ENCODE measurements at places on chromosomes 3 and 15. TPM values are rescaled to one million over a fixed set of nuclear protein-coding genes. Genes with fewer than 3 reads are reported as not detected.
A peak's percentile ranks its signal among the peaks of the same experiment; 100 is the strongest.

DNA sequence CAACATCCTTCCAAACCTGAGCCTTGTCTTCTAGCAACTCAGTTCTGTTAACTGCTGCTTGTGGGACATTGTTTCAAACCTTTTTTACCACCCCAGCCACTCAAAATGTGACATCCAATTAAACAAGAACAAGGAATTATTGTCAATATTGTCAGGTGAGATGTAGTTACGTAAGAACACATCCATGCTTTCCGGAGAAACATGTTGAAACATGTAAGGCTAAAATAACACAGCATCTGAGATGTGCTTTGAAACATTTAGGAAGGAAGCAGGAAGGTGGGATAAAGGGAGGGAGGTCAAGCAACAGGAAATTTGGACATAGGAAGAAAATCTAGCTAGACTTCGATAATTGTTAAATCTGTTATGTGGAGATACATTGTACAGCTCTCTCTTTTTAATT lies 50.9 kb upstream of the PRICKLE2 start:
- no peaks in the 10 kb centered on the region for H3K27me3 ChIP-seq
- H3K4me3 ChIP-seq = no peak overlapping the region
- no peaks in the 10 kb centered on the region for H3K36me3 ChIP-seq
- H3K27ac ChIP-seq = no peak overlapping the region
- DNase-seq = no peak

Gene PRSS50
- total RNA-seq = 1.4 TPM

Gene ACTC1
- 11.4 TPM for total RNA-seq

- no peaks in the 10 kb centered on the region for H3K36me3 ChIP-seq
These were observed 14.1 kb downstream of the MYL3 start for GRCh38 chr3:46849045-46849631.

DNA sequence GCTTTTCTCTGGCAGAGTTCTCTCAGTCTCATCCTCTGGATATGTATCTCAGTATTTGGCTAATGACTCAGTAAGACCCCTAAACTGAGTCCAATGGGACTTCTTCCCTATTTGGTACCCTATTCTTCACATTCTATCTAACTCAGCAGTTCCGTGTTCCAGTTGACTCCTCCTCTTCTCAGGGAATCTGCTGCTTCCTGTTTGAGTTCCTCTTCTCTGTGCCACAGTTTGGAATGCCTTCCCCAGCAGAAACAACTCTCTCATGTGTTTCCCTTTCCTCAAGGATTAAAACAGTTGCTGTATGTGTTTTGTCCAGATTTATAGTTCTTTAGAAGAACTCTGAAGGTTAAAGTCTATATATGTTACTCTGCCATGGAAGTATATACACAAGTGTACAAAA lies 344.0 kb upstream of the RARB start:
- H3K27me3 ChIP-seq = no peaks in the 10 kb centered on the region
- DNase-seq = no peak
- peaks cover 5% of the 10 kb centered on the region for H3K36me3 ChIP-seq
- H3K4me3 ChIP-seq = no peak overlapping the region

GRCh38 chr3:46889381-46890110 lies 12.0 kb downstream of the PTH1R start:
- H3K4me1 ChIP-seq = peaks cover 38% of the 10 kb centered on the region
- no peaks in the 10 kb centered on the region for H3K36me3 ChIP-seq
- H3K27ac ChIP-seq = no peak overlapping the region
- no peak overlapping the region for H3K4me3 ChIP-seq
- H3K27me3 ChIP-seq = peaks cover 97% of the 10 kb centered on the region
- no peak for DNase-seq

Gene EHD4
- total RNA-seq = 21.3 TPM

DNA sequence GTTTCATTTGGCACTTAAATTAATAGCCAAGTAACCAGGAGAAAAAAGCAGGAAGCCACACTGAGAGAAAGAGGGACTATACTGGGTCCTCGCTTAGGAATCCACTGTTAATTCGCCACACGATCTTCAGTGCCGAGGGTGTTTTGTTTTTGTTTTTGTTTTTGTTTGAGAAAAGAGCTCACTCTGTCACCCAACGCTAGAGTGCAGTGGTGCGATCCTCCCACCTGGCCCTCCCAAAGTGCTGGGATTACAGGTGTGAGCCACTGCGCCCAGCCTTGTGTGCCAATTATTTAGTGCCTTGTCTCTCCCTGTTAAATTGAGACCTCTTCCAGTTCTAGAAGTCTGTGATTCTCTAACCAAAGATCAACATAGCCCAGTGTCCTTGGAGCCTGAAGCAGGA lies 53.8 kb upstream of the TPM1 start:
- H3K36me3 ChIP-seq = no peaks in the 10 kb centered on the region
- H3K27ac ChIP-seq = 0 out of 2 replicates have a peak overlapping the region, but pooled peaks have one; percentile 50
- H3K4me3 ChIP-seq = no peak overlapping the region
- DNase-seq = peak; percentile 41
- H3K4me1 ChIP-seq = peaks cover 31% of the 10 kb centered on the region

DNA sequence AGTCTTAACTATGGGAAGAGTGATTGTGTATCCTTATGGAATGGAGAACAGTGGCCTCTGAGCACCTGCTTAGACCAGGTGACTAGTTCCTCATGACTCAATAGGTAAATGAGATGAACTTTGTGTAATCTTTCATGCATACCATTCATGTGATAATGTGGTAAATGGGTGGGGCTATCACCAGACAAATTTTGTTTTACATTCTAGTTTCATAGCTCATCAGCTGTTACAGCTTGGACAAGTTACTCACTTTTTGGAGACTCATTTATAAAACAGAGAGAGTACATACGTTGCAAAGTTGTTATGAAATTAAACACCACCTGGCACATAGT lies 103.7 kb upstream of the TGFBR2 start:
- H3K27ac ChIP-seq = no peak overlapping the region
- H3K36me3 ChIP-seq = 0 out of 2 replicates have a peak, but pooled peaks cover 3% of the 10 kb centered on the region
- H3K4me1 ChIP-seq = peaks cover 15% of the 10 kb centered on the region
- H3K27me3 ChIP-seq = no peaks in the 10 kb centered on the region

Gene FBXL22
- 0.46 TPM for total RNA-seq
